ENCODE measurements at places on chromosomes 1 and 21. TPM values are rescaled to one million over a fixed set of nuclear protein-coding genes. Genes with fewer than 3 reads are reported as not detected.

Gene PROK1
- not detected for total RNA-seq

Gene GTF2B
- total RNA-seq = 29.5 TPM

Gene IGSF9
- total RNA-seq = not detected

Gene HHIPL2
- total RNA-seq = 0.30 TPM

Gene AK4
- 80.3 TPM for total RNA-seq

Gene CRNN
- not detected for total RNA-seq

Gene RNU11
- total RNA-seq = not detected

Gene RGS1
- total RNA-seq = 28.8 TPM

Gene SPRR1A
- not detected for total RNA-seq

Gene FCRL2
- not detected for total RNA-seq

Gene RHBDL2
- 8.2 TPM for total RNA-seq

Gene CFHR4
- not detected for total RNA-seq

Gene CDK18
- total RNA-seq = 187 TPM

Gene ZNF362
- total RNA-seq = 44.9 TPM

Gene FCAMR
- total RNA-seq = not detected

Gene MYOG
- total RNA-seq = 0.47 TPM

Gene TTLL10
- total RNA-seq = not detected

Gene LRRC53
- total RNA-seq = 1.2 TPM

Gene PTPN22
- 1.1 TPM for total RNA-seq

Gene OPRD1
- 24.7 TPM for total RNA-seq

Gene RAB42
- total RNA-seq = 0.45 TPM

Gene PADI4
- total RNA-seq = 1.7 TPM

Gene CELA2A
- total RNA-seq = not detected

Gene FALEC
- total RNA-seq = 3.1 TPM

Gene CITED4
- total RNA-seq = 13.4 TPM

Gene TFF1
- total RNA-seq = not detected

Gene SLC2A5
- total RNA-seq = 12.8 TPM

Gene CHI3L1
- 109 TPM for total RNA-seq

Gene CDC20
- 0.78 TPM for total RNA-seq

Gene MNDA
- 4.7 TPM for total RNA-seq

Gene TSPEAR
- total RNA-seq = not detected

Gene KCNN3
- total RNA-seq = 14.9 TPM

Gene IL6R
- 21.3 TPM for total RNA-seq

Gene SRGAP2C
- 63.1 TPM for total RNA-seq

Gene NMNAT2
- 135 TPM for total RNA-seq

Gene TAL1
- 2.4 TPM for total RNA-seq

Gene TDRD5
- total RNA-seq = 2.0 TPM

Gene FAM3B
- total RNA-seq = not detected

Gene PDC
- not detected for total RNA-seq

Gene TNFSF18
- total RNA-seq = 0.96 TPM

Gene CLDN8
- not detected for total RNA-seq

Gene USH2A
- total RNA-seq = 1.1 TPM

Gene ZSWIM5
- 8.9 TPM for total RNA-seq

Gene SPATA45
- not detected for total RNA-seq

Gene APOBEC4
- not detected for total RNA-seq

Gene KCNJ10
- 193 TPM for total RNA-seq

Gene C1orf115
- 89.8 TPM for total RNA-seq

Gene AADACL3
- total RNA-seq = not detected

Gene KIRREL1
- total RNA-seq = 13.9 TPM

Gene C1orf87
- not detected for total RNA-seq

Gene FOXO6
- total RNA-seq = 3.0 TPM

Gene GPR52
- 8.4 TPM for total RNA-seq

Gene LRRC8B
- total RNA-seq = 80.4 TPM

Gene CLEC20A
- not detected for total RNA-seq

Gene PGBD5
- 84.2 TPM for total RNA-seq

Gene ZNF697
- total RNA-seq = 11.9 TPM

Gene SPATA46
- not detected for total RNA-seq
